ENCODE measurements at places on chromosomes 7 and 10.
A peak's percentile ranks its signal among the peaks of the same experiment; 100 is the strongest.

- no peak for DNase-seq
These were observed 2.6 kb upstream of the MBL2 start for GRCh38 chr10:52775132-52775647.

DNA sequence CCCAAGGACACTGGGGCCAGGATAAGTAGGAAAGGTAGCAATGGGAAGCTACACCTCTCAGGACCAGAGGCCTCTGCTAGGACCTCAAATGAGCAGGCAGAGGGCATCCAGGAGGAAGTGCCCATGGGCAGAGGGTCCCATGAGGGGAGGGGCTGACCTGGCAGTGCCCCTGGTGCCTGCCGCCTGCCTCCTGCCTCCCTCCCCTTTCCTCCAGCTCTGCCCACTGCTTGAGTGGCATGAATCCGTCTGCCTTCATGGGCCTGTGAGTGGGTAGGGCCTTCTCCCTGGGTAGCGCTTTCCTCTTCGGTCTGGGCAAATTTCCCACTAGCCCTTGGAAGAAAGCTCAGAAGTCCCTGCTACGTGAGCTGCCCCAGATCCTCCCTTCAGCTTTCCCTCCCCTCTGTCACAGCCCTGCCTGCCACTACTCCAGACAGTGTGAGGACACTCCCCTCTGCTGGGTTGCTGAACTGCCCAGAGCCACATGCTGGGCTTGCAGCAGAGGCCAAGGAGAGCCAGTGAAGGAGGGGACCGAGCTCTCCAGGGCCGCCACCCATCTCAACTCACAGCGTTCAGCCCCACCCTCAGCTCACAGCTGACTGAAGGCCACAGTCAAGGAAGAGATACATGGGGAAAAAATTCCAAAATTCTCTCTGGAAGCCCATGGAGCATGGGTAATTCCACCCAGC, 141.4 kb downstream of the ARHGAP22 start:
- no peak for DNase-seq

- peak; percentile 84 for DNase-seq
These were observed 3.6 kb downstream of the C10orf67 start for GRCh38 chr10:23341004-23341403.

DNA sequence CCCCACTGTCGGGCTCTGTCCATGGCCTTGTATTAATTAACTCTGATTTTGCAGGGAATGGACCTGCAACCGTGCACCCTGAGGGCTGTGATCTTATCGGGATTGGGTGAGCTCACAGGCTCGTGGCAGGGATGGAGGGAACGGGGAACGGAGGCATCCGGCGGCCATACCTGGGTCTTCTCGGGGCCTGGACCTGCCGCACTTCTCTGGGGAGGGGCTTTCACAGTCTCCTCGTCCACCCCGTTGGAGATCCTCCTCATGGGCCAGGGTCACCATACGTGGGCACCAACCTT, 57.5 kb upstream of the SHH start:
- no peak for DNase-seq

DNA sequence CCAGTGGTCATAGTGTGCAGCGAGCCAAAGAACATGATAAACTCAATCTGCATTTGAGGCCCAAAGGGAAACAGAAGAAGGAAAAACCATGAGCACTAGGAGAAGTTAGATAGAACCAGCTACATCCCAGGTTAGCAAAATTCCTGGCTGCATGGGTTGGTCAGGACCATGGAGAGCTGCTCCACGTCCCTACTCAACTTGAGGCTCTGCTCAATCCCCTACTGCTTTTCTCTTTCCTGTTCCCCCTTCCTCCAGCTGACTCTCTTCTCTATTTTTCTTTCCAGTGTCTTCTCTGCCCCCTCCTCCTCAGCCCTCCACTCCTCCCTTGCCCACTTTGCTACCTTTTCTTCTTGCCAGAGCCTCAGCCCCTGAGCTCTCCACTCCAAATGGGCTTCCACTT, 21.9 kb upstream of the VSIR start:
- DNase-seq, result no peak

DNA sequence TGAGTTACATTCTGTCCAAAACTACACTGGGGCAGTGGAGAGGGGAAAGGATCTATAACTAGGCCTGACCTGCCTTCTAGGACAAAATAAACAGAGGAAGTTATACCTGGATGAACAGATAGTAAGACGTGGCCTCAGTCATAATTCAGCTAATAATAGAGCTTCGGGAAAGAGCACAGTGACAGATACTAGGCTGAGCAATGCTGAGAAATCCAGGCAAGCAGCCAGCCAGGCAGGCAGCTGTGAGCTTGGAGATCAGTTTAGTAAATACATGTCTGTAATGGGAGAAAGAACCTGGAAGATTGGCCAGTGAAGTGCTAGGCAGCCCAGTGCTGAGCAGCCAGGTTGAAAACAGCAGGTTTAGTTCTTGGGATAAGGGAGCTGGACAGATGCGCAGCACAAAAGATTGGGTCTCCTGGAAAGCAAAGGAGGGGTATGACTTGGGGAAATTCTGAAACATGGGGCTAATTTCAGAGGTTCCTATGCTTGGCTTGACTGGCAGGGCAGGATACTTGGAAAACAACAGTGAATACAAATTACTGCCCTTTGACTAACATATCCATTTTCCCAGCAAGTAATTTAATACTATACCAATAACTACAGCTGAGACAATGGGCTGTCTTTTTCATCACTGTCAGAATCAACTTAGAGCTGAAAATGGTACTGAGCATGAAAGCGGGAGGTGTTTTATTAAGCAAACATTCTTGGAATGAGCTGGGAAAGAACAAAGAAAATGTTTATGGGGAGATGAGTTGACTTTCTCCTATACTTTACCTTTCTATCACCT, 140.8 kb downstream of the DGKB start:
- peak; percentile 35 for DNase-seq

DNA sequence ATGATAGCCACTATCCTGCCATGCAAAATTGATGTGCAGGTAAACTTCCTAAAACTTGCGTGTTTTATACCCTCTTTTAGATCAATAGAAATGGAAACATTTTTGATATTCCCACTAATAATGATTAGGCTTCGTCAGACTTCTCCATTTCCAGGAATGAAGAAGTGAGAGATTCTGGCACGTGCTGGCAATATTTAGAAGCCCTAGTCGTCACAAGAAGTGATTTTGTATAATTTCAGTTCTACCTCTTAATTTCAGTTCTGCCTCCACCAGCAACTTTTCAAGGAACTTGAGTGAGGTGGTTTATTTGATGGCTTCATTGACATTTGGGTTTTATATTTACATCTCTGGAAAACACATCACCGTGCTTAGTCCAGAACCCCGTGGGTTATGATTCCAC, 61.9 kb downstream of the MRC1 start:
- no peak for DNase-seq

DNA sequence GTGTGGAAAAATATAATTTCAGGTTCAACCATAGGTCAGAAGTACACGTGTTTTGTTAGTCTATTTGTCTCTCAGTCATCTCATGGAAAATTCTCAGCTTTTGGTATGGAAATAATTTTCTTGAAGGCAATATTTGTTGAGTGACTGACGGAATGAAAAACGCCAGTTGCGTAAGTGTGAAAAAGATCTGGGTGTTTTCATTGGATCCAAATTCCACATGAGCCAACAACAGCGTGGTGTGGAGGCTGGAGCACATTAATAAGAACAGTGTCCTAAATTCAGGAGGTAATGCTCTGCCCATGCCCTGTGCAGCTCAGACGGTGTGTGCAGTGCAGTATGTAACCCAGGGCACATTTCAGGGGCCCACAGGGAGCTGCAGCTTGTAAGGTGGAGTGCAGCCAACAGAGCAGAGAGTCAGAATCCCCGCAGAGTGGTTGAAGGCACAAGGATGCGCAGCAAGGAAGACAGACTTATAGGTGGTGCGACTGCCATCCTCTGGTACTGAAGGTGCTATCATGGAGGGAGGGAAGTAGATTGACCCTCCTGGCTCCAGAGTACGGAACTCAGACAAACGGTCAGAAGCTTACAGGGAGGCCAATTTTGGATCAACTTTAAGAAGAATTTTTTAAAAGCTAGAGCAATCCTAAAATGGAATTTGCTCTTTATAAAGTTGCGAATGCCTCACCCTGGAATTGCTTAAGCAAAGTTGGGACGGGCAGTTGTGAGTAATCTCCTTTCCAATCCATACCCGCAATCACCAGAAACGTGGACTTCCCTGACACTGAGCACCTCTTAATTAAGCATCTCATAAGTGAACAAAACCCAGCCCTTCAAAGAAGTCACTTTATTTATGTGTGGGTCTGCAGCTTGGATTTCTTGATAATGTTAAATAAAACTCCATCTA, 38.0 kb downstream of the EGFR start:
- no peak for DNase-seq

GRCh38 chr10:62057850-62058249, 156.4 kb downstream of the ARID5B start:
- DNase-seq, result no peak

DNA sequence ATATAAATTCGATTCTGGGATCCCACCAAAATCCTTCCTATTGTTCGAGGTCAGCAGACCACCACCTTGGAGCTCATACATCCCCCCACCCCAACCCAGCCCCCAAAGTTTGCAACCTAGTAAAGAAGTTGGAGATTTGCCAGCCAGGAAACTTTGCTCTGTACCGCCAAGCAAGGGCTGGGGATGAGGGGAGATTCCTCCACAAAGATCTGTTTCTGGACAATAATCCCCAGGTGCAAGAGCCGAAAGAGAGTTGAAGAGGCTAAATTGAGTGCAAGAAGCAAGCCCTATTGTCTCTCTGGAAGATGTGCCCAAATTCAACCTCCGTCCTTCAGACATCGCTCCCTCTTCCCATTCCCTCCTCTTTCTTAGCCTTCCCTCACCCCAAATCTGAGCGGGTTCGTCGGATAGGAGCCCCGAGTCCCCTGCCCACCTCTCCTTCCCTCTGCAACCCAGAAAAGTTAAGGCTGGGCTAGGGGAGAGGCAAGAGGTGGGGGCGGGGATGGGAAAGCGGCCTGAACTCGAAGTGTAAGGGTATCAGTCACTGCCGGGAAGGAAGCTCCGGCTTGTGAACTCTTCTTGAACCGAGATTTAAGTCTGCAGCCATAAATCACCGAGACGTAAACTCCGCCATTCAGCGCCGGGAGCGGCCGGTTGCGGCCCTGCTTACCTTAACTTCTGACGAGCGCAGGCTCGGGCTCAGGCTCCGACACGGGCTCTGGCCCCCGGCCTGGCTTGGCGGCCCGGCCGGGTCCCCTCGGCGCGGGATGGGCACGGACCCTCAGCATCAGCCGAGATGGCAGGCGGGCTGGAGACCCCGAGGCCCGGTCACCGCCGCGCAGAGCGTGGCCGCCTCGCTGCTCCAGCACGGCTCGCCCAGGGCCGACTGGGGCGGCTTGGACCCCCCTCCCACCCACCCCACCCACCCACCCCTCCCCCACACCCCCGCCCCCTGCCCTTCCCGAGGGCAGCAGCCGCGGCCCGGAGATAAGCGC, 10.8 kb upstream of the HOXA2 start:
- peak; percentile 88 for DNase-seq

- DNase-seq, result no peak
These were observed 1149.2 kb upstream of the AUTS2 start for GRCh38 chr7:68449099-68449498.

DNA sequence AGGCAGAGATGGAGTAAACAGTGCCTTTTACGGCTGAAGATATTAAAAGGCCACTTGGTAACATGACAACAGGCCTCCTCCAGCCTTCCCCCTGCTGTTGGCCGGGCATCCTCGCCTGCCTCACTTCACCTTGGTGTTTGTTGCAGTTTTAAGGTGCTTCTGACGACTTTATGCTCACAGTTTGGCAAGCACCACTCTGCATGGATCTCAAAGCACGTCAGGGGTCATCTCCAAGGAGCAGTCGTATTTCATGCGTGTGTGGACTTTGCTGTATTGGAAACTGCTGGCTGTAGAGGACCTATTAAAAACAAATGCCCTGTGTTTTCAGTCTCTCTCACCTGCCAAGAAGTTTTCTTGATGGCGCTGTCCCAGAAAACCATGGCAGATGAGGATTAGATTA, 483.1 kb downstream of the RPS24 start:
- no peak for DNase-seq

DNA sequence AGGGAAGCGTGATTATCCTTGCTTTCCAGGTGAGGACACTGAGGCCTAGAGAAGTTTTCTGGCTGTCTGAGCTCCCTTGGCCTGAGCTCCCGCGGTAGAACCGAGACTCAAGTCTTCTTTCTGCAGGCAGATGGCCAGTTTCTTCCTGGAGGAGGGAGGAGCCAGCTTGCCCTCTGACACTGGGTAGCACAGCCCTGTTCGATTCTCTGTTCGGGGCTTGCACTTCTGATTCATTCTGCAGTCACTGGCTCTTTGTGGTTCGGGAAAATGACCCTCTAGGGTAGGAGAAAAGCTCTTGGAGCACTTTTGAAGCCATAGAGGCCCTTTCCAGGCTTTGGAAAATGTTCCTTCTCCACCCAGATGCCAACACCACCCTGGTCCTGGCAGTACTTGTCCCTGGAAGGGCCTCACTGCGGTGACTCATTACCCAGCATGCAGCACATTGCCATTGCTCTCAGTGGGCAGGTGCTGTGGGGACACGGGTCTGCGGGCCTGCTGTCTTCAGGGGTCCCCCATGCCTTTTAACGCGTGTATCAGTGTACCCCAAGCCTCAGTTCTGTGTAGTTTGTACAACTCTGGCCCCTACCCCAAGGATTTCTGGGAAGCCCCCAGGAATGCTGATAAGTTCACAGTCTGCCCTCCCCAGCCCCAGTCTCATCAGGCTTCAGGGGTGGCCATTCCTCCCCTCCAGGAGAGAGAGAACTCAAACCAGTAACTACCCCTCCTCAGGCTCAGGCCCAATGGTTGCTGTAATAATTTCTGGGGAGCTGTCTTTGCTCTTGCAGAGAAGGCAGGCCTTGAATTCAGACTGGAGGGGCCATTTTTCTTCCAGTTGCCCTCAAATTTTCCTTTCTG, 11.9 kb downstream of the CHST3 start:
- DNase-seq, result peak; percentile 86

DNA sequence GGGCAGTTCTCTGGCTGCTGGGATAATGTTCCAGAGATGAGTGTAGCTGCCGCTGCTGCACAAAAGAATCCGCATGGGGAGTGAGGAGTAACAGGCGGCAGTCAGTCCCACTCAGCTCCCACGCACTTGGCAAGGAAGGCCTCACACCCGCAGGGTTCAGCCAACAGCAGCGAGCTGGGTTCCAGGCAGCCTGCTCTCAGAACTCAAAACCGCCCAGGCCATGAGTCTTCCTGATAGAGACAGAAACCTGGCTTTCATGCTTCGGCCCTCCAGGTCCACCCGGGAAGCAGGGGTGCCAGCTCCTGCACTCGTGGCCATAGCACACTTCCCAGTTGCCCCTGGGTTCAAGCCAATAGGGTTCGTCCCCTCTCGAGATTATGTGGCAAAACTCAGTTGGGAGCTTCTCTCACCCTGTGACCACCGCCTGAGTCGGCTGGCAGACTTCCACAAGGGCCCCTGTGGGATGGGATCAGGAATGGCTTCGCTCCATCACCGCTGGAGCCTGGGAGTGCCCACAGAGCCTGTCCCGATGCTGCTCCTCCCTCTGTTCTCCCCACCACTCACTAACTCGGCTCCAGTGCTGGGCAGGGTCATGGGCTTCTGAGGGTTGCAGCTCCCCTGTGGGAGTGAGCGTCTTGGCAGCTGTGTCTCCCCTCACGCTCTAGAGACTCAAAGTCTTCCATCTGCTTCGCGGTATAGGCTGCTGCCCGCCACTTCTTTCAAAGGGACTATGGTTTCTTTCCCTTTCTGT, 20.6 kb downstream of the CLRN3 start:
- DNase-seq, result no peak

All from renal cortical epithelial cell (primary cell).